Foreskin keratinocyte (primary cell): ENCODE measurements at places on chromosomes 1 and 21. TPM values are rescaled to one million over a fixed set of nuclear protein-coding genes. Genes with fewer than 3 reads are reported as not detected.

The SEMA6C gene
- total RNA-seq = 0.99 and 1.2 TPM in 2 replicates

GRCh38 chr1:21674957-21675356 lies 5.8 kb upstream of the RAP1GAP start:
- no peak for DNase-seq

GRCh38 chr1:26861286-26861701 lies 1.7 kb upstream of the SFN start:
- DNase-seq = peak; percentile 94

- DNase-seq = peak; percentile 73
These were observed 1.1 kb downstream of the POGZ start for GRCh38 chr1:151457911-151458801.

GRCh38 chr1:207003210-207003609 lies 29.3 kb downstream of the C1orf116 start:
- DNase-seq = no peak
